IPS DF 6.9 (cell line): ENCODE measurements at places on chromosomes 3 and 15.

- DNase-seq: no peak
Observed at GRCh38 chr3:124361566-124361965, 368.7 kb upstream of the UMPS start.

DNA sequence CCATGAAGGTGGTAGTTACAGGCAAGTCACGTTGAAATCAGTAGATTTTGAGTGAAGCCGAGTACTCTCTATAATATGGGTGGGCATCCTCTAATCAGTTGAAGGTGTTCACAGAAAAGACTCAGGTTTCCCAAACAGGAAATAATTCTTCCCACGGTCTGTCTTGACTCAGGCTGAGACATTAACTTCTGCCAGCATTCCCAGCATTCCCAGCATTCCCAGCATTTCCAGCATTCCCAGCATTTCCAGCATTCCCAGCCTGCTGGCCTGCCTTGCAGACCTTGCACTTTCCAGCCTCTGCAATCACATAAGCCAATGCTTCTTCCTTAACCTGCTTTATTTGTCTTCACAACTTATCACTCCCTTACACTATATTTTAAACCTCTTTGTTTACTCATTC, 542.3 kb upstream of the ROBO2 start:
- DNase-seq: peak; percentile 58

GRCh38 chr3:26562021-26562768, 60.4 kb upstream of the LRRC3B start:
- no peak for DNase-seq

DNA sequence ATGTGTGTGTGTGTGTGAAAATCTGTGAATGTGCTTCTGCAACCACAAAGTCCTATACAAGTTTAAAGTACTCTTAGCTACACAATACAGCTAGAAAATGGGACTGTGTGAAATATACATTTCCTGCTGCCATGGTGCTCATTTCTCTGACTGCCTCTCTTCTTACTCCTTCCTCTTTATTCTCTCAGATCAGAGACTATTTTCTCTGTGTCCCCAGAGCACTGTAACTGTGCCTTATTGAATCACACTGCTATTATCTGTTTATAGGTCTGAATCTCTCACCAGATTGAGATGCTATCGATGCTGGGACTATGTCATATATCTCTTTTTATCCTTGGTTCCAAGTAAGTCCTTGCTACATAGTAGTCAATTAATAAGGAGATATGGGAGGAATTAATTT, 217.9 kb upstream of the SLCO3A1 start:
- no peak for DNase-seq

GRCh38 chr3:78761126-78761525, 1006.7 kb downstream of the ROBO1 start:
- no peak for DNase-seq

- DNase-seq: no peak
Observed at GRCh38 chr15:38702178-38702912, 137.7 kb upstream of the RASGRP1 start.

DNA sequence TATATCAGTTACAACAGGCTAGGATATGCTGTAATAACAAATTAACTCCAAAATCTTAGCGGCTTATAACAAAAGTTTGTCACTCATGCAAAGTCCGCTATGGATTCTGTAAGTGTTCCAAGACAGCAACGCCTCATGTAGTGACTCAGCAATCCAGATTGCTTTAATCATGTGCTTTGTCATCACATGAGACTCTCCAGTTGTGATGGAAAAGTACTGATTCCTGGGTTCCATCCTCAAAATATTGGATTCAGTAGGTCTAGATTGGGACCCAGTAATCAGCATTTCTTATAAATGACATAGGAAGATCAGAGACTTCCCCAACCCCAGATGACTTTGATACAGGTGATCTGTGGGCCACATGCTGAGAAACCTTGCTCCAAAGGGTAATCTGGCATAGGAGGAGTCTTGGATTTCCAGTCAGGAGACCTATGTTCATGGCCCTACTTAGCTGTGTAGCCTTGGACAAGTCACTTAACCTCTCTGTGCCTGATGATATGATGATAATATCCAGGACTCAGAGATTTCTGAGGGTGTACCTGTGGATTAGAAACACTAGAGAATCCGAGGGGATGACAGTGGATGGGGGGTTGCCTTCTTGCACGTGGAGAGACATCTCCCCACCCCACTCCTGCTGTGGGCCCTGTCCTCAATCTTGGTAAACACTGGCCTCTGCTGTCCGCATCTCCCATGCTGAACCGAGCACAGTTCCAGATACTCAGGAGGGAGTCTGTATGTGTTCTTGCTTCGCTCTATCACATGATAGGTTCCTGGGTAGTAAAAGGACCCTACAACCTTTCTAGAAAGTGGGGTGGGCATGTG, 65.5 kb downstream of the CORO2B start:
- DNase-seq: no peak

GRCh38 chr3:180229113-180229512, 192.4 kb upstream of the PEX5L start:
- no peak for DNase-seq

- no peak for DNase-seq
Observed at GRCh38 chr3:13249664-13250390, 170.3 kb downstream of the NUP210 start.

DNA sequence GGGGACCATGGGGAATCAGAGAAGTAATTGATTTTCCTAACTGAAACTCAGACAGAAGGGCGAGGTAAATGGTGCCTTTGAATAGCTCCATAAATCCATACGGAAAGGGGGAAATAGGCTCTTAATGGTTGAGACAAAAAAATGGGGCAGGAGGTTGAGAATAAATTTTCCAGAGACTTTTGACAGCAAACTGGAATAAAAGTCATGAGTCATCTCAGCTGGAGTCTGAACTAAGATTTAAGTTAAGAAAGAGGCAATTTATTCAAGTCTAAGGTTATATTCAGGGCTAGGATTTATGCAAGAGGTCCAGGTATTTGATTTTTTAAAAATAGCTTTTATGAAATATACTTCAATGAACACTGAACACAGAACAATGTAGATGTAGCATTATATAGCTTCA, 238.7 kb upstream of the RORA start:
- DNase-seq: no peak

GRCh38 chr3:30035935-30036567, 570.4 kb upstream of the TGFBR2 start:
- no peak for DNase-seq

DNA sequence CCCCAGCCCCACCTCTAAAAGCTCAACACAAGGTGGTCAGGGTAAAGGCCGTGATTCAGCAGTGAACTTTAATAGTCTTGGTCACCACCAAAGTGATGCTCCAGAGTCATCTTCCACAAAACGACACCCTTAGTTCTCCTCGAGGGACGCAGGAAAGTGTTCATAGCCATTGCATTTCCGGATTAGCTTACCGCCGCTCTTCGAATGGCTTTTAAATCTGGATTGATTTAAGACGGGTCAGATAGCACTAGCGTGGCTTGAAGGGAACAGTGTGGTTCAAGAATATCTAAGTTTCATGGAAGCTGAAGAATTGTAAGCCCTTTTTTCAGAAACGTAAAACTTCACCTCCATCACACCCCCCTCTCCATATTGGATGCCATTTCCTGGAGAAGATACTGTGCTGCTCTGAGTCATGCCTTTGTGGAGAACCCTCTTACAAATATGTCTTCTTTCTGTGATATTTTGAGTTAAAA, 829 bp downstream of the RNF7 start:
- no peak for DNase-seq

- no peak for DNase-seq
Observed at GRCh38 chr15:92612891-92613290, 42.7 kb downstream of the FAM174B start.

DNA sequence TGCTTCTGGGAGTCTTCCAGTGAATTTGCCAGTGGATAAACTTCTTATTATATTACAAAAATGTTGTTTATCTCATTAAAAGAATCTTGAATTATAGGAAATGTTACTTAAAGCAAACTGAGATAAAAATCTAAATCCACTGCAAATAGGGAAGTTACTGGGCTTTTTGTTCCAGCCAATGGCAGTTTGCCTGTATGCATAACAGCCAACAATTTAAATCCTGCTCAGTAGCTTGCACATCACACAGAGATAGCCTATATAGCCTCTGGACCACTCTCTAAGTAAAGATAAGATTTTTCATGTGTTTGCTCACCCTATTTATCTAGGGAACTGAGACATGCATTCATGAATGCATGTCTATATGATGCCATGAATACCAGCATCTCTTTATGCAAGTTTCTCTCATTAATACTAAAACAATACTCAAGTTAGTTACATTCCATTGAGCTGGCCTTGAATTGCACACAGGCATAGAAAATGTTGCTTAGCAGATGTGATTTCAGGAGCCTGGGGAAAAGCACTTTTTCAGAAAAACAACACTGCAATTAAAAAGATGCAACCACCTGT, 92.1 kb upstream of the GPR149 start:
- no peak for DNase-seq

DNA sequence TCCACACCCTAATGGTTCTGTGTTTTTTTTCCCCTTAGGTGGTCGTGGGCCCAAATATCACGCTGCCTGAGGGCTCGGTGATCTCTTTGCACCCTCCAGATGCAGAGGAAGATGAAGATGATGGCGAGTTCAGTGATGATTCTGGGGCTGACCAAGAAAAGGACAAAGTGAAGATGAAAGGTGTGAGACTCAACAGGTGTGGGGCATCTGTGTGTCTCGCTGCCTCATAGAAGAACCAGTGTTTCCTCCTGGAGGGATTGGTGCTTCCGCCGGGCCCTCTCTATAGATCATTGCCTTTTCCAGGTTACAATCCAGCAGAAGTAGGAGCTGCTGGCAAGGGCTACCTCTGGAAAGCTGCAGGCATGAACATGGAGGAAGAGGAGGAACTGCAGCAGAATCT, 7.0 kb downstream of the EIF2B5 start:
- no peak for DNase-seq

- no peak for DNase-seq
Observed at GRCh38 chr3:196969134-196969659, 564 bp upstream of the PIGZ start.

DNA sequence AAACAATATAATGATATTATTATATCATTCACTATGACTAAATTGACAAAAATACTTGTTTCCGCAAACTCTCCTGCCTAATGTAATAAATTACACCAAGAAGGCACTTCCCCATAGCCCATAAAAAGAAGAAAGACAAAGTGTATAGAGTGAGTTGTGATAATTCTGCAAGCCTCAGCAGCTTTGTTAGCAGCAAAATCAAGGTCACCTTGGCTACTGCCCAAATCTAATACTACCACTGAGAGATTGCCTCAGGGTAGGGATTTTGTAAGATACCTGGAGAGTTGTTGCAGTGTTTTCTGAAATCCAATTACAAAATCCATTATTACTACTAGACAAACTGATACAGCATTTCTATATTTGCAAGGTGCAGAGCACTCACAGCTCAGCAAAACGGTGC, 503.5 kb downstream of the FGF12 start:
- DNase-seq: no peak

- DNase-seq: no peak
Observed at GRCh38 chr15:42080919-42081830, 13.2 kb downstream of the PLA2G4D start.

DNA sequence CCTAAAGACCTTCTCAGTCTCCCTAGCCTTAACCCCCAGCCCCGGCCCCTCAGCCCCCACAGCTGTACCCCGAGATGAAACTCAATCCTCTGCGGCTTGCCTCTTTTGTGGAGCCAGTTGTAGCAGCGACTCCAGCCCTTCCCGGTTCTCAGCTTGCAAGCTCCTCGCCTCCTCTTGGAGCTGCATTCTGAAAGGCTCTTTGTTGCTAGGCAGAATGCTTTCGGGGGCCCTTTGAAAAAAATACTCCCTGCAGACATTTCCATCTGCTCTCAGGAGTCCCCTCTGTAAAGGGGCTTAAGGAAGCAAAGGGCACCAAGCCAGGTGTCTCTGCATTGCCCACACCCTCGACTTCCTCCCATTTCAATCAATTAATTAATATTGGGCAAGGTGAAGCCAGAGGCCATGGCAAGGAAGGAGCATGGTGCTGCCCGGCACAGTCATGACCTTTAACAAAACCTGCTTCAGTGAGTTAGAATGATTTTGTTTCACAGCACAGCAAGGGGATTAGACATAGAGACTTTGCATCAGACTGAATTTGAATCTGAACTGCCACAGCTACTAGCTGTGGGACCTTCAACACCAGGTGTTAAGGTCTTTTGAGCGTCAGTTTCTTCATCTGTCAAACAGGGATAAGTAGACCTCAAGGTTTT, 65.5 kb downstream of the SRGAP3 start:
- no peak for DNase-seq

- DNase-seq: no peak
Observed at GRCh38 chr3:172074586-172074985, 35.2 kb downstream of the FNDC3B start.
